ENCODE measurements at places on chromosomes 6 and 20. TPM values are rescaled to one million over a fixed set of nuclear protein-coding genes. Genes with fewer than 3 reads are reported as not detected.
A peak's percentile ranks its signal among the peaks of the same experiment; 100 is the strongest.

The CAPN11 gene
- polyA plus RNA-seq, result 0.75 TPM

The TREML2 gene
- not detected for polyA plus RNA-seq

The PHACTR3 gene
- 1.2 TPM for polyA plus RNA-seq

The CSNK2B gene
- 116 TPM for polyA plus RNA-seq

DNA sequence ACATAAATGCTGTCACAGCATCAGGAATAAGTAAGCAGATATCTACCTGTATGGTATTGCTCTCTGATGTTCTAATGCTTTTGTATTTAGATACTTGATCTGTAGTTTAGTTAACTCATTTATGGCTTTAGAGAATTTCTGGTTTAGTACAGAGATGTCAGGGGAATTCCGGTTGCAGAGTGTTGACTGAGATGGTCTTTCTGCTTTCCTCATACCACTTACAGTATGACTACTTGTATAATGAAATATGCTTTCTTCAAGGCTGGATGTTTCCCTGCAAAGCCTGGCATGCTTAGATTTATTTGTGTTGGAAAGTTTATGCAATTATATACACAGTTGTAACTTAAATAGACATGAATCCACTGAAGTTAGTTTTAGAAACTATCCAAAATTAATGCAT lies 278.4 kb downstream of the CDH26 start:
- DNase-seq, result no peak
- H3K36me3 ChIP-seq, result no peaks in the 10 kb centered on the region

- no peak for DNase-seq
- H3K27ac ChIP-seq, result no peak overlapping the region
- no peak overlapping the region for H3K4me3 ChIP-seq
- H3K4me1 ChIP-seq, result no peaks in the 10 kb centered on the region
- H3K36me3 ChIP-seq, result no peaks in the 10 kb centered on the region
Measured at GRCh38 chr20:12207875-12208274, 290.2 kb downstream of the BTBD3 start.

- H3K4me1 ChIP-seq, result peaks cover 53% of the 10 kb centered on the region
- no peak overlapping the region for H3K4me3 ChIP-seq
- H3K27ac ChIP-seq, result peak overlapping the region; percentile 82
- no peak for DNase-seq
Measured at GRCh38 chr6:134247231-134247833, 70.6 kb downstream of the SGK1 start.

DNA sequence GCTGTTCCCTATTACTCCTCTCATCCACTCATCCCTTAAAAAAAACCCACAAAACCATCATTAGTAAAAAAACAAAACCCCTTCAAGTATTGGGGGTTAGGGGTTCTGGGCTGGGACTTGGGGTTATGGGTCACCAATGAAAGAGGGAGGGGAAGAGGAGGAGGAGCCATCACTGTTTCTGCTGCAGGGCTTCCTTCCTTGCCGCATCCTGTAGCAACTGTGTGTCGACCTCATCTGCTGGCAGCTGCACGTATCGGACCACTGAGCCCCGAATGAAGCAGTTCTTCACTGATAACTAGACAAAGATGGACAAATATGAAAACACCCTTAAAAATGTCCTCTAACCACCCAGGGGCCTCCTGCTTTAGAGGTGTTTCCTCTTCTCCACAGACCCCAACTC lies 2.0 kb upstream of the VARS1 start:
- H3K4me3 ChIP-seq, result no peak overlapping the region
- no peak overlapping the region for H3K27ac ChIP-seq
- DNase-seq, result no peak
- H3K4me1 ChIP-seq, result peaks cover 5% of the 10 kb centered on the region

All from pancreas (tissue), 10 donors.